ENCODE measurements at places on chromosomes 7 and 10.

GRCh38 chr7:18390535-18390907, 105.0 kb upstream of the HDAC9 start:
- DNase-seq, result no peak

GRCh38 chr7:26609532-26609931, 254.9 kb downstream of the SKAP2 start:
- DNase-seq, result no peak

DNA sequence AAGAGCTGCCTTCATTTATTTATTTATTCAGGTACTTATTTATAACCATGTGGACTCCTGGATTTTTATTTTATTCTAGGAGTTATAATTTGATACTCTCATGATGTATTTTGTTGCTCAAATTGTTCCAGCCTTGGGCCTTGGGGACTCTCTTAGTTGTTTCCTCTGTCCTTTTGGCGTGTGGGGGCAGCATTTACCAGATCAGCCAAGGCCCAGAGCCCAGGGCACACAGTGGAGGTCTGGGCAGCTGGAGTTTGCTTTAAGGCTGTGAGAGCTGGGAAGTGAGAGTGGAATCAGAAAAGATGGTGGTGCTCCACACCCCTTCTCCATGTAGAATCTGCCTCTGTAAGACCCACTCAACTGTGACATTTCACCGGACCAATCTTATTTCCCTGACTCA, 398.9 kb downstream of the RPS24 start:
- DNase-seq, result no peak

GRCh38 chr7:120741371-120742042, 116.4 kb downstream of the TSPAN12 start:
- no peak for DNase-seq

GRCh38 chr10:1591742-1592141, 145.6 kb downstream of the ADARB2 start:
- no peak for DNase-seq

DNA sequence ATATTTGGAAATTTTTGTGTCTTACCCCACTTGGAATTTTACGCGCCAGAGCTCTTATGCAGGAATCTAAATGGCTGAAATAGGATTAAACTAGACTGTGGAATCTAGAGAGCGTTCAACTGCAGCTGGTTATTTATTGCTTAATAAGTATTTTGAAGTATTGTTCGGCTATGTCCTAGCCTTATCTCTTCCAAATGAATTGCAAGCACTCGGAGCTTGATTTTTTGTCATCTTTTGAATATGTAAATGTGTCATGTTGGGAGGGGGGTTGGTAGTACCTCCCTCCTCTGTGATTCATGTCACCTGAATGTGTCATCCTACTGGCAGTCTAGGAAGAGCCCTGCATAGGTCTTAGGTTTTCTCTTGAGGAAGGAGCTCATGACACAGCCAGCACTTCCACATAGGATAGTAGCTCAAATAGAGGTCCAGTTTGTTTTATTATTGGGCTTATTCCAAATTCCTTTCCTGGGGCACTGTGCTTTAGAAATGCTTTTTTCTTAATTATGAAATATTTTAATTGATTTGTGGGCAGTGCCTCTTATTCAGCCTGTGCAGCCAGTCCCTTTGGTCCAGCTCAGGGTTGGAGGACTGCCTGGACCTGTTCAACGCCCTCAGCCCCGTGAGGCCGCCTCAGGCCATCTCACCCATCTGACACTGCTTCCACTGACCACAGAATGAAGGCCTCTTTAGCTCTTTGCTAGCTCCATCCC, 22.5 kb upstream of the TRIL start:
- no peak for DNase-seq

Data from stimulated activated CD4-positive, alpha-beta T cell treated with anti-CD3 and anti-CD28 coated beads, TNF-alpha, amount 100 ng/mL, for 4 hours (primary cell).